ENCODE measurements at places on chromosomes 1 and 21.

GRCh38 chr1:93111561-93111960 is 32.5 kb downstream of the MTF2 start:
- no peak for DNase-seq

GRCh38 chr1:199033661-199034060 is 394.8 kb downstream of the PTPRC start:
- no peak for DNase-seq

- no peak for DNase-seq
These were observed 2.8 kb downstream of the RPS8 start for GRCh38 chr1:44777969-44778635.

DNA sequence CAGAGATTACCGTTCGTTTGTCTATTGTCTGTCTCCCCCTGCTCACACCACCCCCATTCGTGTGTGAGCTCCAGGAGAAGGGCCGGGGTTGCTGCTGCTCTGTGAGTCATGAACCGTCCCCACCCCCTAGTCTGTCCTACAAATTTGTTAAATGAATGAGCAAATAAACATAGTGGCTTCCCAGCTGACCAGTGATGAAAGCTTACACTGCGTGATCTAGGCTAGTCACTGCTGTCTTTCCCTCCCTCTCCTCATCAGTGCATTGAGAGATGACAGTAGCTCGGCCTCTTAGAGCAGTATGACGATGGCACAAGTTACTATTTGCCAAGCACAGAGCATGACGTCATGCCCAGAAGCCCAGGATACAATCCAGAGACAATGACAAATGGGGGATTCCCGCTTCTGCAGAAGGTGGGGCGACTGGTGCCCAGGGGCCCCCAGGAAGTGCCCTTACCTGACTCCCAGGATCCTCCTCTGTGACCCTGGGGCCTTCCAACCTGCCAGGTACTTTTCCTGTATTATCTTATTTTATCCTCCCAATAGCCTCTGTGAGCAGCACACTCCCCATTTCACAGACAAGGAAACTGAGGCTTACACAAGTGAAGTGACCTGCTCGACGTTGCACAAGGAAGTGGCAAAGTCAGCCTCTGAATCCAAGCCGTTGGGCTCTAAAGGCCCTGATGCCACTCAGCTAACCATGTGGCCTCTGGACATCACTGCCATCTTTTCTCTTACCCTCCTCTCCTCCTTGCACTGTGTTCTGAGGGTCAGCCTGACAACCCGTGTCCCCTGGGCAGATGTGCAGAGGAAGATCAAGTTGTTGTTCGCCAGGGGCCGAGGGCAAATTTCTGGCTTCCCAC is 8.6 kb upstream of the EPHA2 start:
- peak; percentile 95 for DNase-seq

- DNase-seq: no peak
These were observed 11.5 kb upstream of the TNFRSF1B start for GRCh38 chr1:12155328-12155727.

DNA sequence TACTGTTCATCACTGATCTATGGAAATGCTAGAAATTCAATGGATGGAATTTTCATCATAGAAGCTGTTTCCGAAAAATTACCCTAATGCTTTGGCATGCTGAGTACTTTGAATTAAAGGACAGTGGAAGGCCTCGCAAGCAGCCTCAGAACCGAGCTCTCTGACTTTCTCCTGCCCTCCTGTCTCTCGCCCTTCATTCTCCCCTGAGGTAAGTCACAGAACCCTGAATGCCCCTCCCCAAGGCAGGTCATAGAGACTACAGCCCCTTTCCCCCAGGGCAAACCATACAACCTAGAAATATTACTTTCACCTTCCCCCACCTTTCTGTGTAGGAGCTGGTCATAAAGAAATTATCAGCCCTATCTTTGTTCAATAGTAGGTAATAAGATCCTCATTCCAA is 74.8 kb downstream of the LRIG2 start:
- DNase-seq: no peak

DNA sequence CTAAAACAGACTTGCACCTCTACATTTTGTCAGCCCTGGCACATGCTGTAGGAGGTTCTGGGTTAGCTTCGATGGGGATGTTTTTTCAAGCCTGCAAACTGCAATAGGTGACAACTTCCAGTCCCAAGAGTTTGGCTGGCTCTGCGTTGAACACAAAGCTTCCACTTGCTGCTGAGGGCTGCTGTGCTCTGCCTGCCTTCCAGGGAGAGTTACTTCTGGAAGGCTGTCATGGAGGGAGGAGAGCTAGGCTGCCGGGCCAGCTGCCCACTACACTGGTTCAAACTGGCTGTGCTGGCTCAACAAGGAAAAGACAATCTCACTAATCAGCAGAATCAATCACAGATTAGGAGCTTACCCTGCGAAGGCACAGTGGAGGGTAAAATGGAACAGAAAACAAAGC is 46.7 kb upstream of the PPP2R5A start:
- no peak for DNase-seq

DNA sequence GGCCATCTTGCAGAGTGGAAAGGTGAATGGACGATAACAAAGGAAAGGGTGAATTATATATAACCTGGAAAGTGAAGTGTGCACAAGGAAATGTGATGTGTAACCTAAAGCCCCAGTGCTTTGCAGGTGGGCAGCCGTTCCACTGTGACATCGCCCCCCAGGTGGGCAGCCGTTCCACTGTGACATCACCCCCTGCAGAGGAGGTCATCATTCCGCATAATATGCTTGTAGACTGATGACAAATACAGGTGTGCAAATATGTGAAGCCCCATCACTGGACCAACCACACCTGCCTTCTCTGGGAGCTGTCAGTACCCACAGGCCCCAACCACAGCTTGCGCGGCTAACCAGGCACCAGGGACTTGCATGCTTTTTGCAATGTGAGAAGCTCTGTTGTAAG is 4.7 kb upstream of the ZNF496 start:
- DNase-seq: no peak

DNA sequence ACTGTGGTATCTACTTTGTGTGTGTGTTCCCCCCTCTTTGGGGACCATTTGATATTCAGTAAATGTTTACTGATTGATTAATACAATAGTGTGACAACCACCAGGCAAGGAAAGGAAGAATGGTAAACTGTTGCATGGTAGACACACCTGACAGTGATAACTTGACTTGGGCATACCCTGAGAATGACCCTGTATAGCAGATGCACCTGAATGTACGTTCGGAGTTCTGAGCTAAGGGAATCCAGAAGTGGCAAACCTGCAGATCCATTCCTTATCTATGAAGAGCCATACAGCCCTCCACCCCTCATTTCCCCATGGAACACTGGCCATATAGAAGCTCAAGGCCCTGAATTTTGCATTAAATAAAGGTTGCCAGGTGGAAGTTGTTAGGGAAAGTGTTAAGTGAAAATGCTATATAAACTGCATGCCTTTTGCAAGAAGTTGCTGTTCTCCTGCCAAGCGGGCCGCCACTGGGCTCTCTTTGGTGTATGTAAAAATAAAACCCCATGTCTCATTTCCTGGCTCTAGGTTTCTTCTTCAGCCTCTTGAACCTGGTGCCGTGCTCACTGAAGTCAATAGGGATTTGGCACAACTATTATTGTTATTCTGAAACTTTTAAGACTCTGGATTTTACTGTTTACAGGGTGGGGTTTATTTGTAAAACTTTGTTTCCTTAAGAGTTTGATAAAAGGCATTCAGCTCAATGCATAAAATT is 32.6 kb upstream of the DENND1B start:
- DNase-seq: no peak

- DNase-seq: no peak
These were observed 4.3 kb upstream of the KIF14 start for GRCh38 chr1:200624679-200625335.

DNA sequence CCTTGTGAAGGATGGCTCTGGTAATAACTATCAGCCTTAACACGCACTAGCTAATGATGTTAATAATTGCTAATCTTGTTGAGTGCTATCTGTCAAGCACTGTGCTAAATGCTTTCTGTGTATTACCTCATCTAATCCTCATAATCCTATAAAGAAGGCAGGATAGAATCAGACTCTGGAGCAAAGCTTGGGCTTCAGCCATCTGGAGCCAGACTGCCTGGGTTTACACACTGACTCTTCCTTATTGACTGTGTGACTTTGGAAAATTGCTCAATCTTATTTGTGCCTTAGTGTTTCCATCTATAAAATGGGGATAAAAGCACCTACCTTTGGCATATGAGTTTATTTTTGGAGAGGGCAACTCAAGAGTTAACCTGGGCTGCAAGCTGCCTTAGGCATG is 216.1 kb downstream of the NUF2 start:
- DNase-seq: no peak

- no peak for DNase-seq
These were observed 326.5 kb upstream of the FMN2 start for GRCh38 chr1:239765163-239765562.

- no peak for DNase-seq
These were observed 198.9 kb upstream of the UBE2U start for GRCh38 chr1:64004451-64005025.

DNA sequence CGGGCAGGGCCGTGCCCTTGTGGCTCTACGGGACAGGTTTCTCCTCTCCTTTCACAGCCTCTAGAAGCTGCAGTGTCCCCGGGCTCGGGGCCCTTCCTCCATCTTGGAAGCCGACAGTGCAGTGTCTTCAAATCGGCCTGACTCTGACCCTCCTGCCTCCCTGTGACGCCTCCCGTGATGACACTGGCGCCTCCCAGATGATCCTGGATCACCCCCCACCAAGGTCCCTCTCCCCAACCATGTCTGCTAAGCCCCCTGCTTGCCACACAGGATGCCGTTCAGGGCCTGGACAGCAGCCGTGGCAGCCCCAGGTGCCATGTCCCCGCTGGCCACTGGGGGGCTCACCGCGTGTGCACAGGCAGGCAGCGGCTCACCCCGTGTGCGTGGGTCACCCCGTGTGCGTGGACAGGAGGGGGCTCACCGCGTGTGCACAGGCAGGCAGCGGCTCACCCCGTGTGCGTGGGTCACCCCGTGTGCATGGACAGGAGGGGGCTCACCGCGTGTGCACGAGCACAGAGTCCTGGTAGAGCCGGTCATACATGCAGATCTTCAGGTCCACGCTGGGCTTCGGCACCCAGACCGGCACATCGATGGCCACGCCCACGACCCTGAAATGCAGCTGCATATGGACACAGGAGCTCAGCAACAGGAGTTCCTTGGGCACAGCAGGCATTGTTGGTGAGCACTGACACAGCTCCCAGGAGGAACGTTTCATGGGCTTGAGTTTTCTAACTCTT is 24.9 kb upstream of the TMEM52 start:
- DNase-seq: no peak

- no peak for DNase-seq
These were observed 114.4 kb downstream of the KCNT2 start for GRCh38 chr1:196493881-196494280.

DNA sequence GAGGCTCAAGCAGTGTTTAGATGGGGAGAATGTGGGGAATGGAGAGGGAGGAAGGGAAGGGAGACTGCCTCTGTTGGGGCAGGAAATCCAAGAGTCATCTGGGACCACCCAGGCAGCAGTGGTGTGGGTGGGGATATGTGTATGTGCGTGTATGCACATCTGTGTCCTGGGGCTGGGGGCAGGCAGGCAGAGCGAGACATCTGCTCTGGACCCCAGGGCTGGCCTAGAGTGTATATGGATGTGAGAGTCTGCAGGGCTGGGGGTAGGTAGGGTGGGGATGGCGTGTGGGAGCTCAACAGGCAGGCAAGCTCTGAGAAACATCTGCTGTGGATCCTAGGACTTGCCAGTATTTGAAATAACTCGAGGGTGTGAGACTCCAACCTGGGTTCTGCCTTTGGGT is 3.5 kb downstream of the PTCH2 start:
- no peak for DNase-seq

GRCh38 chr1:223741861-223742260 is 29.5 kb downstream of the CAPN2 start:
- DNase-seq: peak; percentile 65

- DNase-seq: no peak
These were observed 341.5 kb upstream of the ZP4 start for GRCh38 chr1:238232084-238232710.

DNA sequence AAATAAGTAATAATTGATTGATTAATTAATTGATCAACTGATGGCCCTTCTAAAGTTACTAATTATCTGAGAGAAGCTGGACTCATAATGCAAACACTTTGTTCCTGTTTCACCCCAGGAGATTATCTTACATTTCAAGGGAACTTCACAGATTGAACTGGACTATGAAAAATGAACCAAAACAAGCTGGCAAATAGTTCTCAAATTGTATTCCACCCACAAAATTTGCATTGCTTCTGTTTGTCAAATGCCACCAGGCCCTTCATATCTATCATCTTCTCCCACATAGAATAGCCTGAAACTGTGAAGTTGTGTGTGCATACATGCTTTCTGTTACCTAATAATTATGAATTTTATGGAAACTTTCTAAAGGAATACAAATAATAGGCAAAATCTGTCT is 104.0 kb downstream of the ZNF281 start:
- DNase-seq: no peak
